ENCODE measurements at places on chromosomes 13 and 19.

DNA sequence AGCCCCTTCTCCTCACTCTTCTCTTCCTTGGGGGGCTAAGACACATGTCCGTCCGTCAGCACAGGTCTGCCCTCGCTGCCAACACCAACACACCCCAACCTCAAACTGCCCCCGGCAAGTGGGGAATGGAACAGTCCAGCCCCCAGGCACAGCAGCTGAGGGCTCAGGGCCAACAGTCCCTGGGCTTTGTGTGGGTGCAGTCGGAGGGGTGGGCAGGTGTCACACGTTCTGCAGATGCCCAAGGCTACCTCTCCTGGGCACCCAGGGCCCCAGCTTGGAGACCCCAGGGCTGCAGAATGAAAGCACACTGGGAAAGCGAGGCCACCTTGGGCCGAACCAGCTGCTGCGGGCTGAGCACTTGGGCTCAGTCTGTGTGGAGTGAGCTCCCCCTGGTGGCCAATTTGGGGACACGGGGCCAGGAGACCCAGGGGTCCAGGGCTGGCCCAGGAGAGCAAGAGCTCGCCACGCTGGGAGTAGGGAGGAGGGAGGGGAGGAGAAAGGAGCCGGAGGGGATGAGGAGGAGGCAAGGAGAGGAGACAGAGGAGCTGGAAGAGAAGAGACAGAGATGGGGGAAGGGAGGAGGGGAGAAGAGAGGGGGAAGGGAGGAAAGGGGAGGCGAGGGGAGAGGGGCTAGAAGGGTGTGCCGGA, 14.0 kb upstream of the ATP8B3 start:
- DNase-seq = no peak

DNA sequence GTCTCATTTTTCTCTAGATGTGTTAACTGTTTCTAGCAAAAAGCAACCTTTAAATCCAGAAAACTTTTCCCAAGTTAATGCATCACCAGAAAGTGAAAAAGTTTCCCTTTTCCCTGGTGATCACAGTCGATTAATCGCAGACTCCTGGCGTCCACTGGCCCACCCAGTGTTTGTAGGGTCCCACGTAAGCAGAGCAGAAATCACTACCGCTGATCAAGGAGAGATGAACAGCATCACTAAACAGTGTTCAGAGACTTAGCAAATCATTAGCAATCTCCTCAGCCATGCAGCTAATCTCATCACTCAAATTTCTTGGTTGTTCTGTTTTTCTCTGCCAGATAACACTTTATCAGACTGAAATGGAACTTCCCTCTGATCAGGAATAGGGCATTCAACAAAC, 184.2 kb downstream of the EFNB2 start:
- no peak for DNase-seq

- DNase-seq = no peak
Measured at GRCh38 chr19:18385675-18386542, at the start of gene GDF15. TSS of gene GDF15 (plus strand) at chr19:18386158. CDS start at chr19:18386190, 32 bp downstream.

DNA sequence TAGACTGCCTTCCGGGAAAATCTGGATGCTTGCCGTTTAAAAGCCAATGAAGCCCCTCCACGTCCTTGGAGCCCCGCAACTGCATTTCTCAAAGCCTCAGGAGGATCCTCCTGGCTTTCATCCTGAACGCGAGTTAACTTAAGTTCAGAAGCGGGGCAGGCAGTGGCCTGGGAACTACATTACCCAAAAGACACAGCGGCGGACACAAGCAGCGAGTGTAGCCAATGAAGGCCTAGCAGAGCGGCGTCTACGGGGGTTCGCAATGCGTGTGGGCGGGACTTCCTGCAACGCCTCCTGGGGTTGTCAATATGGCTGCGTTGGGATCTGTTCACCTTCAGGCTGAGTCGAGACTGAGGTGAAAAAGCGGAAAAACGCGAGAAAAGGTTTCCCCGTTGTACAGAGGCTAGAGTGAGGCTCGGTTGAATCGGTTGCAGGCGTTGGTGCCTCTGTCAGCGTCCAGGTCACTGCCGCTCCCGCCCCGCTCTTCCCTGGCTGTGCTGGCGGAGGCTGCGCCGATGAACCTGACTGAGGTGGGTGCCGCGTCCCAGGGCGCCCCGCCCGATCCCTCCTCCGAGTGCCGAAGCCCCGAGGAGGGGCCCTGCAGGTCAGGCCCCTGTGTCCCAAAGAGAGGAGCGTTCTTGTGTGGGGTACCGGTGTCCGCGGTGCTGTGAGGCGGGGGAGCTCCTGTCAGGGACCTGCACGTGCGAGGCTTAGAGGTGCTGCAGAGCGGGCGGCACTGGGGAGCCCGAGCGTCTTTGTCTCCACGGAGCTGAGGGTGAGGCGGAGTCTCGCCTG, at the start of gene ZNF17:
Gene ZNF17, plus strand, starts transcription at position 285 of the 795 bp plus-strand sequence. CDS start 2,455 bp downstream, outside the sequence.
- peak; percentile 56 for DNase-seq

DNA sequence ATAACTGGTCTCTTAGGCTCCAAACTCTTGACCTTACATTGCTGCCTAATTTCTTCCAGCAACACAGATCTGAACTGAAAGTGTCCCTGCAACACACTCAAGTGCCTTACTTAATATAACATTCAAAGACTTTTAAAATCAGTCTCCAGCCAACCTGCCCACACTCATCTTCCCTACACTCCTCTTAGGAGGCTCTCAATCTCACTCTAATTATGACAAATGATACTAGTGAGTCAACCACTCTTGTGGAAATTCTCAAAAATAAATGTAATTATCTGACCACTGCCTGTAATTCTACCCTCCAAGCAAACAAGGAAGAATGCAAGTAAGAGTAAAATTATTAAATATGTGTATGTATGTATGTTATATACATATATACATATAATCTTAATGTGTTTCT, 348.1 kb upstream of the MIR17HG start:
- DNase-seq = peak; percentile 84

- no peak for DNase-seq
Measured at GRCh38 chr13:100544866-100545683, 43.5 kb downstream of the GGACT start.

GRCh38 chr19:41443813-41444455, 978 bp downstream of the ERICH4 start:
- DNase-seq = no peak

GRCh38 chr13:103557878-103558277, 491.7 kb upstream of the SLC10A2 start:
- DNase-seq = no peak

DNA sequence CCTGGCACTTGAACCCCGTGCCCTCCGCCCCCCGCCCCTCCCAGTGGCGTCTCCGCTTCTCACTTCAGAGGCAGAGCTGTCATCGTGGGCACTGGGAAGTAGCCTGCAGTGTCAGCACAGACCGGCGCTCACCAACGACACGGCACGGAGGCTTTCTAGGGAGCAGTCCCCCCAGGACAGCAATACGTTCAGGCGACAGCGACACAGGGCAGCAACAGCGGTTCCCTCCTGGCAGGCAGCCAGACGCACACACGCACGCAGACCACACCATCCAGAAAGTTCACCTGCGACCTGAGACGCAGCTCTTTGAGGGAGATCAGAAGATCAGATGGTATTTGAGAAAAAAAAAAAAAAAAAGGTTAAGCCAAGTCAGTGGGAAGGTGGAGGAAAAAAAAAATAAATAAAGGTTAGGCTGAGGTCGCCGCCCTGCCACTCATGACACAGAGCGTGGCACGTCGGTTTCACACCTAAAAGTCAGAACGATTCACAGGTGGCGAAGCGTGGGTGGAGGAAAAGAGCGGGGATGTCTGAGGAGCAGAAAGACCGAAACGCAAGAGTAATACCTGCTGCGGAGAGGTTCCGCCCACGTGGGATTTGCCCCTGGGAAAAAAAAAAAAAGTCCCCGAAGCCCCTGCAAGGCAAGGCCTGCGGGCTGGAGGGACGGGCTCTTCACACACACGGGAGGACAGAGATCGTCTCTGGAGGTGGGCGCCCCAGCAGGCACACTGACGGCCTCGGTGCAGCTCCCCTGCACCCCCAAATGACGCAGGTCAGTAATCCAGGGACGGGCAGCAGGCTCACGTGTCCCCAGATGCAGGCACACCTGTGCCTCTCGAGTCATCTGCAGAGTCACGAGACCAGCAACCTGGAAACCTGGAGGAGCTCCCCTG, 94.5 kb downstream of the GNG7 start:
- no peak for DNase-seq

DNA sequence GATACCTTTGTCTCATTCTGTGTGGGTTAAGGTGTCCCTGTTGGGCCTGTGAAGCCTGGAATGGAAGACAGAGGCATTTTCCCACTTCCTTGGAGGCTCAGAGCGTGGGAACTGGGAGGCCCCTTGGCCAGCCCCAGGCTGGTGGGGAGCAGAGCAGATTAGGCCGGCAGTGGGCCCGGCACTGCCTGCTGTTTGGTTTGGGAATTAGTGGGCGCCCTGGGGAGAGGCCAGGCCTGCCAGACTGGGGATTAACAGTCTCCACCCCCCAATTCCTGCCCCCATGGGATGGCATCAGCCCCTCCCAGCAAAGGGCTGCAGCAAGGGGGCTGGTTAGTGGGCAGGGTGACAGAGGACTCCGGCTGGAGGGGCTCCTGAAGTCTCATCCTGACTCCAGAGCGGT, 3.1 kb upstream of the BEST2 start:
- DNase-seq = no peak

DNA sequence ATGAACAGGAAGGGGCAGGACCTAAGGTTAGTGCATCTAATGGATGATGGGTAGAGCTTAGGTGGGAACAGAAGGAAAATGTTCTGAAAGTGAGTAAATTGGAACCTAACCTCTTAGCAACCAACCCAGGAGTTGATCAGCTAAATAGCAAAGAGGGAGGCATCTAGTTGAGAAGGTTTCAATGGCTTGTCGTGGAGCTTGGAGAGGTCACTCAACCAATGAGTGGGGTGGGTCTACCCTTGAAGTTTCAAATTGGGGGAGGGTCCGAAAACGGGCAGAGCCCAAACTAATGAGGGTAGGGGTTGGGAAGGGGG, 5.7 kb upstream of the SHKBP1 start:
- no peak for DNase-seq

Data from NCI-H187 treated with DMSO at 0.1 percent for 48 hours (cell line).